ENCODE measurements at places on chromosomes 5 and 9.

DNA sequence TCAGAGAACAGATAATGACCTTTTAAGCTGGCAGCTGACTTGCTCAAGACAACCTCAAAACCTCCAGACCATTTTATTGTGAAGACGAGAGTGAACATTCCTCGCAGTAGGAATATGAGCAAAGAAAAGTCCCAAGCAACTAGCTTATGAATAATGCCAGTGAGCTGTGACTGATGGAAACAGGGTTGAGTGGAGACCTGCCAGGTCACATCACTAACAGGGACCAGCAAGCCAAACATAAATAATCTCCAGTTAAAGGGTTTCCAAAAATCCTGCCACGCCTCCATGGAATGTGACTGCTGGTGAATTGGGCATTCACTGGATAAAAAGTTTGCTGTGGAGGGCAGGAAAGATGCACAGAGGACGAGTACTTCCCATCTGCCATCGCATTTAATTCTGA is 185.4 kb downstream of the CRB2 start:
- DNase-seq = no peak

GRCh38 chr5:147578228-147579024 is 68.6 kb upstream of the DPYSL3 start:
- no peak for DNase-seq

DNA sequence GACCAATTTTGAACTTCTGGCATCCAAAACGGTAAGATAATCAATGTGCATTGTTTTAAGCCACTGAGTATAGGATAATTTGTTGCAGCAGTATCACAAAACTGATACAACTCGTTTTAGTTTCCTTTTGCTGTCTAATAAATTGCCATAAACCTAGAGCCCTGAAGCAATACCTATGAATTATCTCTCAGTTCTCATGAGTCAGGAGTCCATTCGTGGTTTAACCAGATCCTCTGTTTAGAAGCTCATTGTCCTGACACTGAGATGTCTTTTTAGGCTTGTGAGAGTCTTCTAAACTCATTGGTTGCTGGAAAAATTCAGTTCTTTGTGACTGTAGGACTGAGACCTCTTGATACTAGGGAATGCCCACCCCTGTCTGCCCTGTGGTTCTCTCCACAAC is 262.9 kb downstream of the SEMA5A start:
- DNase-seq = no peak

DNA sequence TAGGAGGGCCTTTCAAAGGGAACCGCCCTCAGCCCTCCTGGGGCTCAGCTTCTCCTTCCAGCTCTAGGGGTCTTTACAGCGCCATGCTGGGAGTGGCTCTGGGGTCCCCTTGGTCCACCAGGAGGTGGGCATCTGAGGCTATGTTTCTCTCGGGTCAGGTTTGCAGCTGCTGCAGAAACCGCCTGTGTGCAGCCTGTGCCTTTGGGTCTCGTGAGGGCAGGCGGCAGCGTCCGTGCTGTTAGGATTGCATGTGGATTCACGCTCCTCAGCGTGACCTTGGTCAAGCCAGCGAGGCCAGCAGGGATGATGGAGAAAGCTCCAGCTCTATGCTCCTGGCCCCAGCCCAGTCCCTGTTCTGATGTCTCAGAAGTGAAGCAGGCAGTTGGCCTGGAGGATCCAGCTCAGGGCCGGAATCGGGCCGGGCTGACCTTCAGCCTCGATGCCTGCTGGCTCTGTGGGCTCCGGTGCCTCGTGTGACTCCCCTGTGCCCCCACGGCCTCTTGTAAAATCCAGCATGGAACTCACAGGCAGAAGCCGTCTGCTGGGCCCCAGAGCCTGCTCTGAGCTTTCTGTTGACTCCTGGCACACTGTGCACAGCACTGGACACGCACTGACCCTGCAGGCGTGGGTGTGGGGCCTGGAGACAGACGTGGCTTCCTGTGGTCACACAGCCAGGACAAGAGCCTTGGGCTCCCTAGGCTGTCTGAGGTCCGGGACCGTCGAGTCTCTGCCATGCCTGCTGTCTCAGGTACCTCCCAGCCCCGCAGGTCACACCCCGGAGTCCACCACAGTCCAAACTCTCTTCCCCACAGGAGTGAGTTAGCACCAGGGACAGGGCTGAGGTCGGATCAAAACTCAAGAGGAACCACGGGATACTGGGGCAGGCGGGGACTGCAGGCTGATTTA is 54.3 kb downstream of the TRIP13 start:
- no peak for DNase-seq

GRCh38 chr5:32504329-32504988 is 59.9 kb upstream of the ZFR start:
- DNase-seq = no peak

Measured in T-helper 17 cell (primary cell).